ENCODE measurements at places on chromosomes 5 and 9. TPM values are rescaled to one million over a fixed set of nuclear protein-coding genes. Genes with fewer than 3 reads are reported as not detected.

LCN10 gene
- 15.9 TPM for total RNA-seq

SCGB3A2 gene
- not detected for total RNA-seq

PRRC2B gene
- 170 TPM for total RNA-seq

SURF6 gene
- total RNA-seq: 22.4 TPM

Measured in activated B cell treated with CpG ODN at 0.5 μM for 24 hours (primary cell).